Stimulated activated CD4-positive, alpha-beta T cell treated with anti-CD3 and anti-CD28 coated beads, Interleukin-15, amount 100 ng/mL, for 1 hour (primary cell): ENCODE measurements at places on chromosomes 6 and 20.

DNA sequence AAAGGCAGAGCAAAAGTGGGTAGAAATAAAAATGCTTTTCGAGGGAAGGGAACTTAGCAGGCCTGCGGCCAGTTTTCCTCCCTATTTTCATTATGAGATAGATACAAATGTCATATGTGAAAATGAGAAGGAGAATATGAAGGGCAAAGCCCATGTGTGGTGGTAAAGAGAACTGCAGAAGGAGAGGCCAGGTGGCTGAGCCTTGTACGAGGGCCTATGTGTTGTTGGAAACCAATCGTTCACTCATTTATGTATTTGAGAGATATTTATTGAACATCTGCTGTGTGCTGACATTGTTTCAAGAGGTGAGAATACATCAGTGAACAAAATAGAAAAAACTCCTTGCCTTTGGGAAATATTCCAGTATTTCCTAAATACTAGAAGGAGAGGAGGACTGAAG, 147.7 kb downstream of the SH3BGRL2 start:
- DNase-seq = no peak

DNA sequence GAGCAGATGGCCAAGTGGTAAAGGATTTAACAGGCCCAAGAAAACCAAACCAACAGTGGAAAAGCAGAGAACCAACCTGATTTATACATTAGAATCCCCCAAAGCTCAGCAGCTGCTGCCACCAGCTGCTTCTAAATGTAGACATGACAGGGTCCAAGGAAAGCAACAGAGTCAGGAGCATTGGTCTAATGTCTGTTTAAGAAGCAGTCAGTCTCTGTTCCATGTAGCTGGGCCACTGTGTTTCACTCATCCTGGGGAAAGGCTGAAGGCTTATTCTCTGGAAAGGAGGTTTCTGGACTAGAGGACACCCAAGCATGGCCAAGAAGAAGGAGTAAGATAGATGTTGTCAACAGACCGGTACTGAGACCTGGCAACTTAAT, 75.4 kb downstream of the TMEM244 start:
- no peak for DNase-seq

- DNase-seq = no peak
Measured at GRCh38 chr20:18390201-18390600, 76.6 kb downstream of the DZANK1 start.

- no peak for DNase-seq
Measured at GRCh38 chr6:84249724-84250123, 22.3 kb upstream of the CEP162 start.

DNA sequence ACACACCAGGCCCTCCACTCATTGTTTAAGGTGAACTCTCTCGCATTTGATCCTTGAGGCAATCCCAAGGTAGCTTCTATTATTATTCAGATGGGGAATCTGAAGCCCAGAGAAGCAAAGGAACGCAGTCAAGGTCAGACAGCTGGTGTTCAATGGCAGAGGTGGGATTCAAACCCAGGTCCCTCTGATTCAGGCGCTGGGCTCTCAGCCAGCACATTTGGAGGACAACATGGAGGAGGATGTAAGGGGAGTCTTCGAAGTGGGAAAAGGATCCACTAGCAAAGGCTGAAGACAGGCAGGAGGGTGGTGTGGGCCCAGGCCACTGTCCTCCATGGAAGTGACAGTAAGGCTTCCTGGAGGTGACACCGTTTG, 13.9 kb upstream of the TTPAL start:
- no peak for DNase-seq

DNA sequence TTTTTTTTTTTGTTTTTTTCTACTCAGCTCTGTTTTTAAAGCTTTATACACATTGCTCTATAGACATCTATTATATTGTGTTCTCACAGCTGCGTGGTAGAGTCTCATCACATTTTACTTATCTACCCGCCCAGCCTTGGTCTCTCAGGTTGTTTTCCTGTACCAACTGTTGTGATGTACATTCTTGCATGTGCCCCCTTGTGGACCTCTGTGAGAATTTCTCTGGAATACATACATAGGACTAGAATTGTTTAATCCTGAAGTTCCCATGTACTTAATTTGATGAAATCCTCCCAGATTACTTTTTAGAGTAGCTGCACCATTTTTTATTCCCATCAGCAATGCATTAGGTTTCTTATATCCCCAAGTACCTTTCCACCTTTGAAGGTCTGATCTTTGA, 40.4 kb upstream of the TINAG start:
- DNase-seq = no peak

GRCh38 chr20:40932436-40932835, 96.2 kb upstream of the TOP1 start:
- DNase-seq = no peak

GRCh38 chr20:49712996-49713752, 504 bp downstream of the B4GALT5 start:
- DNase-seq = peak; percentile 24

DNA sequence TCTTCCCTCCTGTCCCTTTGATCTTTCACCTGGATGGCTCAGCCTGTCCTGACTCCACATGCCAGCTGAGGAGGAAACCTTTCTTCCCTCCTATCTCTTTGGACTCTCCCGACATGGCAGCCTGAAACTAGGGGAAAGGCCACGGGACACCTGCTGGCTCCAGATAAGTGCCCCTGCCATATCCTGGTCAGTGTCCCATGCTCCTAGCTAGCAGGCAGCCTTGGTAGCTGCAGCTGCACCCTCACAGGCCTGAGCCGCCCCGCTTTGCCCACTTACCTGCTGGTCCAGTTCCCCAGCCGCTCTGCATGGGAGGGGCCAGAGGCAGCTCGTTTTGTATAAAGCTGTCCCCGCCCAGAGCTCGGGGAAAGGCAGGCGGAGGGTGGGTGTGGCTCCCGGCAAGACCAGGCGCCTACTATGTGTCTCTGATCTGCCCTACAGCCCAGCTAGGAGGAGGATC, 7.4 kb upstream of the SLC52A3 start:
- DNase-seq = no peak

GRCh38 chr6:130943738-130944137, 116.5 kb downstream of the SMLR1 start:
- no peak for DNase-seq

GRCh38 chr6:113328886-113329381, 528.2 kb upstream of the MARCKS start:
- DNase-seq = no peak

DNA sequence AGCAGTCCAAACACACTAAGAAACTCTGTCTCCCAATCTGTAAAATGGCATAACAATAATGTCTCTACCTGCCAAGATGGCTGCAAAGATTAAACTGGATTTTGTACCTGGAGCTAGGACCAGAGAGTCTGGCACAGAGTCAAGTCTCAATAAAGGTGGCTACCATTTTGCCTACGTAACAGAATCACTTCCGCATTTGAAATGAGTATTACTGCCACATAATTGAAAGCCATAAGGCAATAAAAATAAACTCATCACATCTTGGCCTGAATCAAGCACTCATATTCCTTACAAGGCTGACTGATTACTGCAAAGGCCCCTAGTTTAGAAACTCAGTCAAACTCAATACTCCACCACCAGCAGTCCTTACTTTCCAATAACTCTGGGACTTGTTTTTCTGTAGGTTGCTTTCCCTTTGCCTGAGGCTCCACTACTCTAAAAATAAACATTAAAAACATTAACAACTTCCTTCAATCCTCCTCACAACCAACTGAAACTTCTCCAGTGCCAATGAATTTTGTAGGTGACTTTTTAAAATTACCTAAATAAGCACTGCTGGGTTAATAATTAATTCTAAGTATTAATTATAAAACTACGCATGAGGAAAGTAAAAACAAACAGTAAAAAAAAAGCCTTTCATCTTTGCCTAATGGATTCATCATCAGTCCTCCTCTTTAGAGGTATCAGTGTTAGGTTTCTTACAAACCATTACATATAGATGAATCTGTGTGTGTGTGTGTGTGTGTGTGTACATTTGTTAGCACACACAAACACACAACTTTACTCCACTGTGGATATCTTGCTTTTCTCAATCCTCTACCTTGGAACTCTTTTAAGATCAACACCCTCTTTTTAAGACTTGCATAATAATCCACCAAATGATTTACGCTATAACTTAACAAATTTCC, 3.7 kb downstream of the KIF16B start:
- no peak for DNase-seq

DNA sequence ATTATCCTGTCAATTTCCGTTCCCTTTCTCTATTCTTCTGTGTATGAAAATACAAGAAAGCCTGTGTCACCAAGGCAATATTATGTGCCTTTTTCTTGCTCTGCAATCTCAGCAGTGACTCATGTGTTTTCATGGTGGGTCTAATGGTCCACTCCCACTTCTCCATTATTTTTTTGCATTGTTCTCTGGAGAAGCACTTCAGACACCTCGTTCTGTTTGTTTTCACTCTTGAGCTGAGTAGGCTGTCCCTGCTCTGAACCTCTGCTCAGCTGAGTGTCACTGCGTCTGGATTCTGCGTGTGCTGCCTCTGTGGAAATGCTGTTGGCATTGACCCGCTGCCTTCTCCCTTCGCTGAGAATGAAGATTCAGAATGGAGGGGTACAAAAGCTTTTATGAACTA, 230.6 kb downstream of the TMEM242 start:
- no peak for DNase-seq

DNA sequence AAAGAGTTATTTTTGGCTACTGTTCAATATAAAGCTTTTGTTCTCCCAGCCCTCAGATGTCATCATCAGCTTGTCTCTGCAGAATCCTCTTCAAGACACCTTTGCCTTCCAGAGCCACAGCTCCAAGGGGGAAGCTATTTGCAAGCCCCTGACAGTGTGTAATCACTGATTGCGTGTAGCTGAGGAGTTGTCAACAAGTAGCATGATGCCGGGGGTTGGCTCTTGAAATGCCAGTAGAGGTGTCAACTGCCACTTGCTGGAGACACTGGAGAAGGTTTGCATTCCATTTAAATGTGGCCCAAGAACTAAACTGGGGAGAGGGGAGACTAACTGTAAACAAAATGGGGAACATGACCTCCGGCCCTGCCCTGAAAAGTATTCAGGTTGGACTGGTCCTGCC, 44.3 kb upstream of the PDYN start:
- no peak for DNase-seq

GRCh38 chr6:84309336-84309735, 81.9 kb upstream of the CEP162 start:
- no peak for DNase-seq

- DNase-seq = no peak
Measured at GRCh38 chr20:22490287-22491193, 93.8 kb downstream of the FOXA2 start.

GRCh38 chr6:152783217-152783878, 32.8 kb downstream of the VIP start:
- no peak for DNase-seq

DNA sequence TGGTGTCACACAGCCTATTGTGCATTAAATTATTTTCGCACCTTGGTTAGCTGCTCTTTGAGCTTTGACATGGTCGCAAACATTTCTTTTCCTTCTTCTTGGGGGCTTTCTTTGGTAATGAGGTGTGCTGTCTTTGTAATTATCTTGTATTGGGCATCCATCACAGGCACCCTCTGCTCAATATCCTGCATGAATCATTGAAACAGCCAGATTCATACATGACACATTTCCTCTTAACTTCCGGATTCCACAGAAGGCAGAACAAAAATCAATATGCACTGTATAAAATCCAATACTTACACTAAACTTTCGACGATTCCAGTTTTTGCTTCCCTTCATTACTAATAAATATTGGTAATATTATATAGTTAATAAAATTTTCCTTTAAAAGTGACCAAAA, 175.6 kb downstream of the SYNE1 start:
- DNase-seq = no peak

- no peak for DNase-seq
Measured at GRCh38 chr20:13336308-13337089, 115.4 kb downstream of the ISM1 start.

DNA sequence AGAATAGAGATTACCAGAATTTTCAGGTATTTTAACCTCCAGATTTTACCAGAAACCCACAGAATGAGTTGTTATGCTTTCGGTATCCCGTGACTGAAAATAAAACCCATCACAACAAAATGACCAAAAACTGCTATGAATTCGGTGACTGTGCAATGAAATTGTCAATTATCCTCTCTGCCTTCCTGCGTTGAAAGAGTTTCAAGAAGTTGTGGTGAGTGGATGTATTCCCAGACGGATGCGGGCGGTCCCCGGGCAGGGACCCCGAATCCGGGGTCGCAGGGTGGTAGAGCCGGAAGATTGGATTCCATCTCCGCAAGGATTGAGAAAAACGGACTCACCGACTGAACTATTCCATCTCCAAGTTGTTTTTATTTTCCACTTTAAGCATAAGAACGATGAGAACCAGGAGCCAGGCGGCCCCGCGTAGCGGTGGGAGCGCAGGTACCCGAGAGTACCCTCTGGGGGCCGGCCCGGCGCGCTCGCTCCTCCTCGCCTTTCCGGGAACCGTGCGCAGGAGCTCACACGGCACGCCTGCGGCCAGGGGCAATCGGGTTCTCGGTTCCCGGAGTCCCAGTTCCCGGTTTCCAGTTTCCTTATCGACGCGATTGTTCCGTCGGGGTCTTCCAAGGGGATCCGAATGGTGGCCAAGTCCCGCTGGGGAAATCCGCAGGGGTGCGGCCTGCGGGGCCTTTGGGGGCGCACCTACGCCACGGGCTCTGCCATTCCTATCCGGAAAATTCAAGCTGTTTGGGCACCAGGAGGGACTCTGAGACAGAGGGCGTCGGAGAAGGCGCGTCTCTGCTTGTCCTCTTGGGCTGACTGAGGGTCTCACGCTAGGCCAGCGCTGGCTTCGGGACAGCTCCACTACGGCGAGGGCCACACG, 104.9 kb upstream of the PRDM1 start:
- no peak for DNase-seq

DNA sequence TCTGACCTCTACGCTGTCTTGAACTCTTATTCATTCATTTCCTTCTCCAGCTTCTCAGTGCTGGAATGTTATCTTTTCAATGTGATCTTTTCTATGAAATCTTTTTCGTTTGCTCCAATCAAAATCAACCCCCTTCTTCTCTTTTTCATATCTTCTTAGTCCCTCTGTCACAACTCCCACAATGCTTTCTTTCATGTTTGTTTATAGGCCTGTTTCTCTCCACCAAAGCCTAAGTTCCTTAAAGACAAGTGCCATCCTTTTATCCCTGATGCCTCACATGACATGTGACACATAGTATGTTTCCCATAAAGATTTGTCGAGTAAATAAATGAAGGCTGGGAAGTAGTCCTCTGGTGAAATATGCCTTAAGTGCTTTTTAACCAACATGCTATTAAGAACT, 38.1 kb downstream of the CRYBG1 start:
- no peak for DNase-seq

GRCh38 chr6:32982702-32983492, 14.5 kb downstream of the BRD2 start:
- DNase-seq = no peak

DNA sequence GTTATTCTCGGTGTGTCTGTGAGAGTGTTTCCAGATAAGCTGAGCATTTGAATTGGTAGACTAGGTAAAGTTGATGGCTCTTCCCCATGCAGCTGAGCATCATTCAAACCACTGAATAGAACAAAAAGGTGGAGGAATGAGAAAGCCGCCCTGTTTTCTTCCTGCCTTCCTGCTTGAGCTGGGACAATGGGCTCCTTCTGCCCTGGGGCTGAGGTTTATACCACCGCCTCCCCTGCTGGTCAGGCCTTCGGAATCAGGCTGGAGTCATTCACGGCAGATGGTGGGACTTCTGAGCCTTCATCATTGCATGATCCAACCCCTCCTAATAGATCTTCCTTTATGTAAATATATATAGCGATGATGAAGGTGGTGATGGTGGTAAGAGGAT, 124.9 kb downstream of the ANKRD60 start:
- no peak for DNase-seq

- no peak for DNase-seq
Measured at GRCh38 chr6:156928126-156928525, 150.9 kb downstream of the ARID1B start.

- DNase-seq = no peak
Measured at GRCh38 chr6:137148306-137149034, 25.0 kb downstream of the IL22RA2 start.

GRCh38 chr20:53104884-53105283, 132.7 kb downstream of the TSHZ2 start:
- DNase-seq = no peak
